ENCODE measurements at places on chromosomes 7 and 10.

GRCh38 chr10:110600487-110601101, 33.1 kb downstream of the SMC3 start:
- DNase-seq: peak; percentile 71

- DNase-seq: no peak
Observed at GRCh38 chr10:28125701-28126100, 126.8 kb upstream of the ODAD2 start.

DNA sequence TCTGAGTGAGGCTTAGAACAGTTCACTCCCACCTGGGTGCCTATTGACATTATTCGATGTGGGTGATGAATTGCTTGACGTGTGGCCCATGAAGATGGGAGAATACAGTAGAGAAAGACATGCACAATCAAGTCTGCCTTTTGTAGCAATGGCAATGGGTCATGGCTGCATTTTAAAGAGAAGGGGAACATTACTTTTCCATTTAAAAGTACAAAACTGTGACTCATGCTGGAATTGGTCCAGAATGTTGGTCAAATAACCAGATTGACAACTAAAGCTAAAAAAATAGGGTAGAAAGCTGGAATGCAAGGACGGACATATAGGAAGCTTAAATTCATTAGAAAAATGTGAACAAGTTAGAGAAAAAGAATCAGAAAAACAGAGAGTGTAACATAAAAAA, 104.1 kb upstream of the SLC25A13 start:
- DNase-seq: peak; percentile 25

DNA sequence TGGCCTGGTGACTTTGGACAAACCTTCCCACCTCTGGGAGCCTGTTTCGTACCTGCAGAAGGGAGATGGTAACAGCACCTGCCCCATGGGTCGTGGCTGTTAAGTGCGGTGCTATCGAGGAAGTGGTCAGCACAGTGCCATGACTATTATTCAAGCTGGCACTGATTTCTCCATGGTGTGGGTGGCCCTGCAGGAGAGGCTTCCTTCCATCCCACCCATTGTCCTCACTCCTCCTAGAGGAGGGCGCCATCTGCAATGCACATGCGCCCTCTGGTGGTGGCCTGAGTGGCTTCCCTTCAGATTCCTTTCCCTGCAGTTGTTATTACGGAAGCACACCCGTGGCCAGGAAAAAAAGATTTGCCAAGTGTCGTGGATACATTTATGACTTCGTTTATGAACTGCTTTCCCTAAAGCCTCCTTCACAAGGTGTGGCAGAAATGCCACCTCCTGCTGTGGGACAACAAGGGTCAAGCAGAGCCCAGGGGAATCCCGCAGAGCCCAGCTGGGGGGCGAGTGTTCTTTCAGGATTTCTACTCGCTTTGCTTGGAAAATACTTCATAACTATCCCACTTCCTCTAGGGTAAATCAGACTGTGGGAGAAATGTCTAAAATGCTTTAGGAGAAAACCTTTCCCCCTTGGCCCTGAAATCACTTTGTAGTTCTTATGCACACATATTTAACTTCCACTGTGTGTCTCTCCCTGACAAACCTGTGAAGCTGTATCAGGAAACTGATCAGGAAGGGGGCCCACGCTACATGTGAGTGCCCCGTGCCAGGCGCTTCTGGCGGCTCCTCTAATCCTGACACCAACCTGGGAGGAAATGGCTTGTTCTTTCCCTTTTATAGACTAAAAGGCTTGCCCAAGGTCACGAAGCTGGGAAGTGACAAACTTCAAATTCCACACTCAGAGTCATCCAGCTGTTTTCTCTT, 98.0 kb upstream of the ANLN start:
- DNase-seq: peak; percentile 89

DNA sequence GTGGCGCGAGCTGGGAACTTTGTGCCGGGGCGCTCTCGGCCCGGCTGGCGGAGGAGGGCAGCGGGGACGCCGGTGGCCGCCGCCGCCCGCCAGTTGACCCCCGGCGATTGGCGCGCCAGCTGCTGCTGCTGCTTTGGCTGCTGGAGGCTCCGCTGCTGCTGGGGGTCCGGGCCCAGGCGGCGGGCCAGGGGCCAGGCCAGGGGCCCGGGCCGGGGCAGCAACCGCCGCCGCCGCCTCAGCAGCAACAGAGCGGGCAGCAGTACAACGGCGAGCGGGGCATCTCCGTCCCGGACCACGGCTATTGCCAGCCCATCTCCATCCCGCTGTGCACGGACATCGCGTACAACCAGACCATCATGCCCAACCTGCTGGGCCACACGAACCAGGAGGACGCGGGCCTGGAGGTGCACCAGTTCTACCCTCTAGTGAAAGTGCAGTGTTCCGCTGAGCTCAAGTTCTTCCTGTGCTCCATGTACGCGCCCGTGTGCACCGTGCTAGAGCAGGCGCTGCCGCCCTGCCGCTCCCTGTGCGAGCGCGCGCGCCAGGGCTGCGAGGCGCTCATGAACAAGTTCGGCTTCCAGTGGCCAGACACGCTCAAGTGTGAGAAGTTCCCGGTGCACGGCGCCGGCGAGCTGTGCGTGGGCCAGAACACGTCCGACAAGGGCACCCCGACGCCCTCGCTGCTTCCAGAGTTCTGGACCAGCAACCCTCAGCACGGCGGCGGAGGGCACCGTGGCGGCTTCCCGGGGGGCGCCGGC, 870 bp downstream of the FZD1 start:
- peak; percentile 81 for DNase-seq

- no peak for DNase-seq
Observed at GRCh38 chr10:58817201-58817846, 304.7 kb downstream of the BICC1 start.

DNA sequence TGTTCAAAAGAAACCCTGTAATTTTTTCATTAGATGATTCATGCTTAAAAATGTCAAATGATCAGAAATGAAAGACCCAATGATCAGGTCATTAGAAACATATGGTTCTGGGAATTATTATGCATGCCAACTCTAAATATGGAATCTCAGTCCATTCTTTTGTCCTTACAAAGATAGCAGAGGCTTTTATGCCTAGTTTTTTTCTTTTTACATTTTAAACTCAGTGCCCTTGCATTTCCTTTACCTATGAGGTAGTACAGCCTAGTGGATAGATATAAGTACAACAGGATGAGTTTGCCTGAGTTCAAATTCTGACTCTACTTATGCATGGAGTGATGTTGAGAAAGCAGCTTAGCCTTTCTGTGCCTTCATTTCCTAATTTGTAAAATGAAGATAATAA, 392.9 kb downstream of the SUGCT start:
- no peak for DNase-seq

DNA sequence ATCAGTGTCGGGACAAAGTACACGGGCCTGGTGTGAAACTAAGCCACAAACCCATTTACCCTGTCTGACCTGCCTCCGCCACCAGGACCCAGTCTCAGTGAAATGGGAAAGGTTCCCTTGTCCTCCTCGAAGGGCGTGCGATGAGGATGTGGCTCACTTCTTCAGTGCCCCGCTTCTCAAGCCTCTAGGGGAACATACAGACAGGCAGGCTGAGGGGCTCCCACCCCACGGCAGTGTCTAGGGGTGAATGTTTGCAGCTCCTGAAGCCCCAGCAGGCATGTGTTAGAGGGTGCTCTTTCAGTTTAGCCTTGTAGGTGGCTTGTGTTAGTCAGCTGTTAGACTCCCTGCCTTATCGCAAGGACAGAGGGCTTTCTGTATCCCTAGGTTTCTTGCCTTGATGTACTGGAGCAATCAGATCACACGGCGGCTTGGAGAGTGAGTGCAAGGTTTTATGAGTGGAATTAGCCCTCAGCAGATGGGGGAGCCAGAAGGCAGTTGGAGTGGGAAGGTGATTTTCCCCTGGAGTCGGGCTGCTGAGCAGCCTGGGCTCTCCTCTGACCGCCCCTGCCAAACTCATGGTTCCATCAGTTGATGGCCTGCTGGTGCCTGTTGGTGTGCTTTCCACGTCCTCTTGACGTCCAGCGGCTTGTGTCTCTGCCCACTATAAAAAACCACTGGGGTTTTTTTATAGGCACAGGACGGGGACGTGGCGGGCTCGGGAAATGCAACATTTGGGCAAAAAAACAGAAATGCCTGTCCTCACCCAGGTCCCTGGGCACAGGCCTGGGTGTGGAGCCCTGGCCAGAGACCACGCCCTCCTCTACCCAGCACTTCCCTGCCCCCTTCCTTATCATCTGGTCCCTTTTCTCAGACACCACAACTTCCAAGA, 759 bp downstream of the NUDT1 start:
- peak; percentile 34 for DNase-seq

GRCh38 chr7:74220229-74220628, 10.4 kb downstream of the LAT2 start:
- no peak for DNase-seq

DNA sequence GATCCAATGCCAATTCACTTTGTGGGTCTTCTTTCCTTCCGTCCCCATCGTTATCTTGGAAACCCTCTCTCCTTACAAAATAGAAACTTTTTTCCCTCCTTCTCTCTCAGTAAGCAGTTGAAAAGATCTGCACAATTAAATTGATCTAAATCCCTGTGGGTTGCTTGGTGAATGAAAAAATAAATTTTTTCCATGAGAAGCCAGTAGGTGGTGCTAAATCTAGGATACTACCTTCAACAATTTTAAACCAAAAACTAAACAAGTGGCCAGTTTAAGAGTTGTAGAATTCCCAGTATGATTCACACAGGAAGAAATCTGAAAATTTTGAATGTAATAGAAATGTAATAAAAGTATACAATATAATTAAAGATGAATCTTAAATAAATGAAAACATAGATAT, 990.3 kb upstream of the ZNF722 start:
- DNase-seq: no peak

DNA sequence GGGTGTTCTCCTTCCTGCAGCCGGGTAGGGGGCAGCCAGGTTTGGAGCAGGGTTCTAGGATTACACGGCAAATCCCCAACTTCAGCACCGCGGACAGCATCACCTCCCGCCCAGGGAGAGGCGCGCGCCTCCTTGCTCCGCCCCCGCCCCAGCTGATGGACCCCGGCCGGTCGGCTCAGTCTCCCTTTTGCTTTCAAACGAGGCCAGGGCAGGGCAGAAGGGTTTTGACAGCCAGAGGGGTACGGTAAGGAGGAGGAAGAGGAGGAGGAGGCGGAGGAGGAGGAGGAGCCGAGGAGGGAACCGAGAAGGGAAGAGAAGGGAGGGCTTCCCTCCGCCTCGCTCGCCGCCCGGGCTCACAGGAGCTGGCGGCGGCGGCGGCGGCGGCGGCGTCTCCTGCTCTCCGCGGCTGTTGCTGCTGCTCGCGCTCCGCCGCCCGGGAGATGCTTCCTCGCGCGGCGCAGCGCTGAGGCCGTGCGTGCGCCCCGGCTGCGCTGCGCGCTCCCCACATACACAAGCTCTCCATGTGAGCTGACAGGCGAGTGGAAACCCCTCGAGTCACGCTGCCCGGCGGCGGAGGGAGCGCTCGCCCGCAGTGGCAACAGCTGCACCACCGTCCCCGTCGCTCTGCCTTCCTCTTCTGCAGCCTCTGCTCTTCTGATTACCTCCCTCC, 615 bp upstream of the CNTNAP2 start:
- peak; percentile 33 for DNase-seq

- no peak for DNase-seq
Observed at GRCh38 chr7:28766359-28766758, 191.8 kb downstream of the TRIL start.

GRCh38 chr7:2014391-2015241, 218.1 kb downstream of the MAD1L1 start:
- no peak for DNase-seq

DNA sequence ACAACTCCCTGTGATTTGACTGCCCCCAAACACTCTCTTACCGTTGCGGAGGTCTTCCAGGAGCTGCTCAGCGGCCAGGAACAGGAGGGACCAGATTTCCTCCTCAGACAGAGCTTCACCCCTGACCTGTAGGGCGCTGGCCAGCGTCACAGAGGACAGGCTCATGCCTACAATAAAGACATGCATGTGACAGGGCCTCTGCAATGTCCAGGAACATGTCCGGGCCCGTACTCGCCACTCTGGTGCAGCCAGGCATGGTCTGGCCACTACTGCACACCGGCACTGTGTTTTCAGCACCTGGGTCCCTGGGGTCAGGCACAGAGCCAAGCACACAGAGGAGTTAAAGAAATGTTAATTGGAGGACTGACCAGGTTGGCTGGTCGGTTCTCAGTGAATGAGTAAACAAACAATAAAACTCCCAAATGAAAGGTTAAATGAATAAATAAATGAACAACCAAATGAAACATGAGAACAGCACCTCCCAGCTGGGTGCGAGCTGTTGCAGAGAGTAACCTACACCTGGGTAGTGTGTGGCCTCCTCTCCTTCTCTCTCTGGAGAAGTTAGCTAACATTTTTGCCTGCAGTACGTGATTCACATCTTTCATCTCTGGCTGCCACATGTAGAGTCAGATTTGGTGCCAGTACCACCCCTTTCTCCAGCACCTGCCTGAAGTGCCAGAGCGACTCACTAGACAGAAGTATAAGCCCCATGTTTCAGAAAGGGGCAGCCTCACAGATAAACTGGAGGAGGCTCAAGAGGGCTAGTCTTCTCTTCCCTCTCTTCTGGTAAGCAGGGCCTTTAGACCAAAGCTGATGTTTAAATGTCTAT, 22.8 kb downstream of the FRMPD2 start:
- peak; percentile 65 for DNase-seq

- no peak for DNase-seq
Observed at GRCh38 chr10:20058135-20058534, 241.9 kb downstream of the PLXDC2 start.

GRCh38 chr7:541661-542060, 22.0 kb upstream of the PDGFA start:
- no peak for DNase-seq

GRCh38 chr7:55545496-55545895, 26.8 kb downstream of the VOPP1 start:
- DNase-seq: peak; percentile 99

DNA sequence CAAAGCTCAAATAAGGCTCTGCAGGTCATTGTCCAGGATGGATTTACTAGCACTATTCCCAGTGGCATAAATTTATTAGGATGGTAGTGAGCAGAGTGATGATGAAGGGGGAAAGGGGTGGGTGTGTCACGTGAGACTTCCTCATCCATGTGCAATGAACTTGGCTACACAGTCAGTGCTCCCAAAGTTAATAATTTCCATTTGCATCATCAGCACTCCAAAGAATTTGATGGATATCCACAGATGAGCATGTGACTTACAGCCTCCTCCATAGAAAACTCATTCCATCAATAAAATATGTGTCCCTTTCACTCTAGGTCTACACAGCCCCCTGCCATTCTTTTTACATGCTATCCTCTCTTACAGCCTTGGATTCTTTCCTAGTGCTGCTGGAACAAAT, 142.6 kb upstream of the PLPP4 start:
- peak; percentile 64 for DNase-seq

DNA sequence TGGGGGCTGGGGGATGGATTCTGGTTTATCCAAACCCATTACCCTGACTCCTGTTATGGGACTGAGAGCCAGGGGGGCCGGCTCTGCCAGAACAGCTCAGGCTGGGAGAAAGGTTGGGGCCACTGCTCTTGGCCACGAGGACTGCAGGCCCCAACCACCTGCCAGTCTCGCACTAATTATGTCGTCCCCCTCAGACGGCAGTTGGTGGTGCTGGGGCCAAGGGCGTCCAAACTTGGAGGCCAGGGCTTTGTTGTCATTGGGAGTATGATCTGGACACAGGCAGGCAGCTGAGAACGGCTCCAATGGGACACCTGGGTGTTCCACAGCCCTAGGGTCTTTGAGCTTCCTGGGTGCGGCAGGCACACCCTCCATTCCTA, 34.7 kb downstream of the DRGX start:
- DNase-seq: no peak

GRCh38 chr7:930975-931758, 23.3 kb downstream of the ADAP1 start:
- no peak for DNase-seq
